Activated effector memory CD4-positive, alpha-beta T cell treated with Interleukin-2 at 50 U/mL for 16 hours (primary cell): ENCODE measurements at places on chromosomes 7 and 10.

- DNase-seq, result no peak
These were observed 87.8 kb downstream of the PRR15 start for GRCh38 chr7:29651477-29651876.

GRCh38 chr7:100080907-100081534 is 502 bp downstream of the ZNF3 start:
- DNase-seq, result no peak

DNA sequence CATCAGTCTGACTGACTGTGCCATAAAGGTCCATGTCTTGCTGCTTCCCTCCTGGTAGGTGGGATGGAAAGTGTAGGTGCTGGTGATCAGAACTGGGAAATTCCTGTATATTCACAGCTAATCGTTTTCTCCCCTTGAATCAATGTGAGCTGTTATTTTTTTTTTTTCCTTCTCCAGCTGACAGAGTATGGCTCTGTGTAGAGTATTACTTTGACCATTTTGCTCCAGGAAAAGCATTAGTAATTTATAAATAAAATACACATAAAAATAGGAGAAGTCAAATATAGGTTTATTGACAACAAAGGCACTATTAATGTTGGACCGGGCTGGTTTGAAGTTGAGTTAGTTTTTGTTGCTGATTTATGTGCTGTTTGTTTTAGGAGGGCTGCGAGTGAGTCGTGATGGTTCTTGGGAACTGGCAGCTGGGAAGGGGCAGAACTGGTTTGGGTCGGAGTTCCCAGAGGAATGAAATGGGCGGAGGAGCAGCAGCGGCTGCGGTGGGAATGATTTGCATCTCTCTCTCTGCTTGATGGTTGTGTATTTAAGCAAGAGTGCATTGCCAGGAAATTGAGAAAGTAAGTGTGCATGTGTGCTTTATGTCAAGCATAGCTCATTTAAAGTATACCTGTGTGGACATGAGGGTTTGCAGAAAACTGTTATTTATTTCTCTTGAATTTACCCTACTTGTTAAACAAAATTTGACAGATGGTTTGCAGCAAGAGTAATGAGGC is 80.9 kb downstream of the LRMDA start:
- no peak for DNase-seq

GRCh38 chr7:15215616-15216015 is 313.1 kb upstream of the DGKB start:
- DNase-seq, result no peak

GRCh38 chr10:100745882-100746783 is 751 bp downstream of the PAX2 start:
- DNase-seq, result no peak

- DNase-seq, result no peak
These were observed 9.2 kb downstream of the BNIP3 start for GRCh38 chr10:131972474-131973071.

DNA sequence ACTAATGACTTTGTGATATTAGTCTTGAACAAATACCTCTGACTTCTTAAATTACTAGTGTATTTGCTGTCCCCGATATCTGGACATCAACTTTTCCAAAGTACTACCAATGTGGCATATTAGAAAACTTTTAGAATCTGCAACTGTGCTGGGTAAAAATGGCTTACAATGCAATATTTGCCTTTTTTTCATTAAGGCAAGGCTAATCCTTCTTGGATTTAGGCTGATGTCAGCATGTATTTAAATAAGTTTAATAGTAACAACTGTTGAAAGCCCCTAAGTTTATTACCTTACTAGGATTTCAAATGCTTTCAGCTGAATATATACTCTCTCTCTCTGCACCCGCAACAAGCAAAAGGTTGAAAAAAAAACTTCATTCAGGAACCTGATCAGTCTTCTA is 1232.3 kb downstream of the REEP3 start:
- no peak for DNase-seq

DNA sequence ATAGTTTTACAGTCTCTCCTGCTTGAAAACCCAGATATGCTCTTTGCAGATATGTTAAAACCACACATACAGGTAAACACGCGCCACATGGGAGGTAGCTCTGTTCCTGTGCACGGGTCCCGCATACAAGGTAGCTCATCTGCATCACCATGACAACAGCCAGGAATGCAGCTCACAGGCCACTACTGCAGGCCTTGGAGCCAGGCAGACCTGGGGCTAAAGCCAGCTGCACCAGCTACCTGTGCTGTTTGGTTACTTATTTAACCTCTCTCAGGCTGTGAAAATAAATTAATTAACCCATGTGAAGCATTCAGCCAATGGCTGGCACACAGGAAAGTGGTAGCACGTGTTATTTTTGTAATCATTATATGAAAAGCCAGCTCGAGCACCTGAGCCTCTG is 428.3 kb downstream of the TNS3 start:
- no peak for DNase-seq

GRCh38 chr10:71748671-71749191 is 24.6 kb downstream of the VSIR start:
- peak; percentile 83 for DNase-seq

- no peak for DNase-seq
These were observed 188.4 kb downstream of the EBF3 start for GRCh38 chr10:129775681-129776080.

GRCh38 chr10:32909456-32909855 is 48.6 kb downstream of the ITGB1 start:
- DNase-seq, result no peak

DNA sequence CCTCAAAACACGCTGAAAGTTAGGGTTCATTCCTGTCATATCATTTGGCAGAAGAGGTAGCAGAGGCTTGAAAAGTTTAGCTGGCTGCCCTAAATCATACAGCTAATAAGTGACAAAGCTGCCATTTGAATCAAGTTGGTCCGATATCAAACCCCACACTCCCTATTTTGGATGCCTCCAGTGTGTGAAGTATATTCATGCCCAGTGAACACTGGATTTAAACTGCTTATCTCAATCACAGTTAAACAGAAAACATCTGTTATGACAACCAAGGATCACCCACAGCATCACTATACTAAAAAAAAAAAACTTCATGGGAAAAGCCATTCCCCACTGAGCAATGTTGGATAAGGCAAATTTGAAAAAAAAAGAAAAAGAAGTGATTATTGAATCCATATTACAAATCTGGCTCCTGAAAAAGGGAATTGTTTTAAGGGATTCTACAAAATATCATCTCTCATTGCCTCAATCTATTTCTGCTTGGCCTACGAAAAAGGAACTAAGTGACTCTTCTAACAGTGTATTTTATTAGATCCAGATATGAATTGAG is 48.3 kb downstream of the ABCB1 start:
- DNase-seq, result no peak

DNA sequence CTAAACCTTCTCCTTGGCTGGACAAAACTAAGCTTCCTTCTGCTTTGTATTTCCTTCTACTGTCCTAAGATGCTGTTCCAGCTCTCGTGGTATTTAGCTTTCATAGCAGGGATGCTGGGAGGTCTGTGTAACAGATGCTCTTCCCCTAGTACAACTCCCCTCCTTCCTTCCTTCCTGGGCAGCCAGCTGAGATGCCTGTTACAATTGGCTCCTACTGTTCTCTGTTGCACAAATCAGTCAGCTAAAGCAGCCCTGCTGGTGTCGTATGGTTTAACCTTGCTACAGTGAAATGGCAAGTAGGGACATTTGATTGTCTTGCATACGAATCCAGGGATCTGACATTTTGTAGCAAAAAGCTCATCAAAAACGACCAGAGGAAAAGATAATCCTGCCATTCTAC is 143.8 kb downstream of the ARHGAP21 start:
- no peak for DNase-seq

DNA sequence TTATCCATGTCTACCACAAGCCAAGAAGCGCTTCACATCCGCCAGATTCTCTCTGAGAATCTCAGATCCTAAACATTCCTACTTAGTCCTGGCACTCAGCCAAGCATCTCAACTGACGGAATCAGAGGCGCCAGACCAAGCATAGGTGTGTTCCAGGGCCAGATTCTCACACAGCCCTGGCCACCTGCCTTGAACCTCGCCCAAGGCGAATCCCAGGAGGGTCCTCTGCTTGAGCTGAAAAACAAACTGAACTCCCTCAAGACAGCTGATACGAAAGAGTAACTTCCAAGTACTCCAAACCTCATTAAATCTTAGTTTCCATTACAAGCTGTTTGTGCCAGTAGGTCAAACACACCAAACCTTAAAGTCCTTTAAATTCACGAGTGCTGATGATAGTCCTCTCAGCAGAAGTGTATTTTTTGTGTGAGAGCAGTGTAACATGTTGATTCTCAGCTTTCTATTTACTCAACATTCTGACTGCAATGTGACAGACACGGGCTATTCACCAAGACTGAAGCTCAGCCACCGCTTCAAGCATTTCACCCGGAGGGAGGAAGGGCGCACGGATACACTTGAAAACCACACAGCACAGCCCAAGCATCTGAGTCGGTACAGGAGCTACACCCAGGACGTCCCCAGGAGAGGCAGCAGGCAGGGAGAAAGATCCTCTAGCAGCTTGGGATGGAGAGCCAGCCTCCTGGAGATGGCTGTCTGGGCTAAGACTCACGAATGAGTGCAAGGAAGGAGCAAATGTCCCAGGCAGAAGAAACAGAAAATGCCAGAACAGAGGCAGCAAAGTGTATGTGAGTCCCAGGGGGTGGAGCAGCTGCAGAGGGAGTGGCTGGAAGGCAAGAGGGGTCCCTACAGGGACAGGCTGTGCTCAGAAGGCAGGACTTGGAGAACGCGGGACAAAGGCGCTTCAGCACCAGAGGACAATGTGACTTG is 6.0 kb downstream of the PARD3 start:
- DNase-seq, result no peak

- no peak for DNase-seq
These were observed 32.9 kb upstream of the LYZL1 start for GRCh38 chr10:29256019-29256418.
